ENCODE measurements at places on chromosomes 1 and 21. TPM values are rescaled to one million over a fixed set of nuclear protein-coding genes. Genes with fewer than 3 reads are reported as not detected.

GRCh38 chr1:228016653-228017355 lies 10.0 kb downstream of the WNT3A start:
- H3K4me1 ChIP-seq: 0 out of 2 replicates have a peak, but pooled peaks cover 4% of the 10 kb centered on the region
- H3K27me3 ChIP-seq: peaks cover 3% of the 10 kb centered on the region
- DNase-seq: no peak
- no peaks in the 10 kb centered on the region for H3K36me3 ChIP-seq

Gene SYTL1
- total RNA-seq: not detected

Gene OR2AK2
- total RNA-seq: not detected

DNA sequence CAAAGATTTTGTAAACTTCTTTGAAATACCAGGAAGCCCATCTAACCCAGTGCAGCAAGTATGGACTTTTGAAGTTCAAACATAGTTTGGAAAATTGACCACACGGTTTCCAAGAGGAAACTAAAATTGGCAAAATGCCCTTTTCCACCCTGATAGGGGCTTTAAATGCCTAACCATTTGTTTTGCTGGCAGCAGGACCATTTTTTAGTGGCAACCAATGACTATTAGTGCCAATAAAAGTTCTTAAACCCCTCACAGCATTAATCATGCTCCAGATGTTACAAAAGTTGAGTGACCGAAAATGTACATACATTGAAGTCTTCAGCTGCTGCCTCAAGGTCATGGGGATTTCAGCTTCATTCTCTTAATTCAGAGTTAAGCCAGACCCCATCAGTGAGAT lies 46.4 kb upstream of the ENAH start:
- H3K4me1 ChIP-seq: peaks cover 24% of the 10 kb centered on the region
- H3K27me3 ChIP-seq: no peaks in the 10 kb centered on the region
- peak overlapping the region; percentile 97 for H3K27ac ChIP-seq
- no peaks in the 10 kb centered on the region for H3K36me3 ChIP-seq
- peak; percentile 23 for DNase-seq

DNA sequence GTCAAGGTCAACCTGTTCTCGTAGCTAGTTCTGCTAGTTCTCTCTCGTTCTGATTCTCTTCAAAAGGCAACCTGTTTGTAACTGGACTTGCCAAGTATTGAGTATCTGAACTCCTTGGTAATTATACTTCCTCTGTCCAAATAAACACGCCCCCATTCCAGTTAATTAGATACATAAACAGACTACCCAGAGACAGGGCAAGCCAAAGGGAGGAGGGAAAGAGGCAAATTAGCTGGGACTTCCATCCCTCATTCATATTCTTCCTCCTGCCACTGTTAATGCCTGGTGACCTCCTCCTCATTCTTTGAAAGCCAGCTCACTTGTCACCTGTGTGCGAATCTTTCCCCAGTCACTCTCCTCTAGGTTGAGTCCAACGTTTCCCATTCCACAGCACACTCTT lies 62.9 kb downstream of the LPAR3 start:
- H3K36me3 ChIP-seq: no peaks in the 10 kb centered on the region
- H3K4me3 ChIP-seq: no peak overlapping the region
- H3K4me1 ChIP-seq: peaks cover 4% of the 10 kb centered on the region
- H3K27ac ChIP-seq: no peak overlapping the region
- no peak for DNase-seq
- H3K27me3 ChIP-seq: no peaks in the 10 kb centered on the region

- H3K36me3 ChIP-seq: no peaks in the 10 kb centered on the region
- no peak overlapping the region for H3K27ac ChIP-seq
- no peak for DNase-seq
- H3K4me1 ChIP-seq: no peaks in the 10 kb centered on the region
- peaks cover 29% of the 10 kb centered on the region for H3K27me3 ChIP-seq
- H3K4me3 ChIP-seq: no peak overlapping the region
Measured at GRCh38 chr1:10735563-10736305, 60.7 kb downstream of the CASZ1 start.

DNA sequence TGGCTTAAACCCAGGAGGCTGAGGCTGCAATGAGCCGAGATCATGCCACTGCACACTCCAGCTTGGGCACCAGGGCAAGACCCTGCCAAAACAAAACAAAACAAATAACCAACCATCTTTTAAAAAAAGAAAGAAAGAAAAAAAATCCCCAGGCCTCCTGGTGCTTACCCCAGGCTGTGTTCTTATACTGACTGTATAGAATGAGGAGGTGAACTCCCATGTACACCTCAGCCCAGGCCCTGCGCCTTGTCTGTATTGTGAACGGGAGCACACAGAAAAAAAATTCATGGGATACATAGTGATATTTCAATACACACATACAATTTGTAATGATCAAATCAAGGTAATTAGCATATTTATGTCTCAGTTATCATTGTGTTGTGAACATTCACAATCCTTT lies 14.1 kb downstream of the RPL5 start:
- no peak for DNase-seq
- peaks cover 34% of the 10 kb centered on the region for H3K36me3 ChIP-seq
- no peaks in the 10 kb centered on the region for H3K4me1 ChIP-seq
- H3K4me3 ChIP-seq: no peak overlapping the region

DNA sequence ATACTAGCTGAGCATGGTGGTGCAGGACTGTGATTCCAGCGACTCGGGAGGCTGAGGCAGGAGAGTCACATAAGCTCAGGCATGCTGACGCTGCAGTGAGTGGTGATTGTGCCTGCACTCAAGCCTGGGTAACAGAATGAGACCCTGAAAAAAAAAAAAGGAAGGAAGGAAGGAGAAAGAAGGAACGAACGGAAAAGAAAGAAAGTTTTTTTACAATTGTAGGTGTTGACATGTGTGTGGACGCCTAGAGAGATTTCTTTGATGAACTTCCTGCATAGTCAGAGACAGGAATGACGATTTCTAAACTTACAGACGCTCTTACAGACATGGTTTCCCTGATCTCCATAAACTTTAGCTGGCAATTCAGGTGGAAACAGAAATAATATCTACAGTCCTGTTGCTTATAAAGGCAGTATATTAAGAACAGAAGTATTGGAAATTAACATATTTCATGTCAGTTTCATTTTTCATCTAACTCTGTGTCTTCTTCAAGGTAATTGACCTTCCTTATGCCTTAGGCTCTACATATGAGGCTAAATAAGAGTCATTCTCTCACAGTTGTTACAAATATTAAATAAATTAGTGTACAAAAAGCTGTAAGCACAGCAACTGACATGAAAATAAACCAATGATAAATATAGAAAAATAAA lies 4.1 kb downstream of the SAMSN1 start:
- no peak overlapping the region for H3K4me3 ChIP-seq
- H3K4me1 ChIP-seq: no peaks in the 10 kb centered on the region
- no peak for DNase-seq
- H3K27ac ChIP-seq: no peak overlapping the region

- peaks cover 64% of the 10 kb centered on the region for H3K4me1 ChIP-seq
- H3K27me3 ChIP-seq: no peaks in the 10 kb centered on the region
- peak; percentile 84 for DNase-seq
- peaks cover 25% of the 10 kb centered on the region for H3K36me3 ChIP-seq
Measured at GRCh38 chr1:85398391-85399064, 66.4 kb downstream of the DDAH1 start.

DNA sequence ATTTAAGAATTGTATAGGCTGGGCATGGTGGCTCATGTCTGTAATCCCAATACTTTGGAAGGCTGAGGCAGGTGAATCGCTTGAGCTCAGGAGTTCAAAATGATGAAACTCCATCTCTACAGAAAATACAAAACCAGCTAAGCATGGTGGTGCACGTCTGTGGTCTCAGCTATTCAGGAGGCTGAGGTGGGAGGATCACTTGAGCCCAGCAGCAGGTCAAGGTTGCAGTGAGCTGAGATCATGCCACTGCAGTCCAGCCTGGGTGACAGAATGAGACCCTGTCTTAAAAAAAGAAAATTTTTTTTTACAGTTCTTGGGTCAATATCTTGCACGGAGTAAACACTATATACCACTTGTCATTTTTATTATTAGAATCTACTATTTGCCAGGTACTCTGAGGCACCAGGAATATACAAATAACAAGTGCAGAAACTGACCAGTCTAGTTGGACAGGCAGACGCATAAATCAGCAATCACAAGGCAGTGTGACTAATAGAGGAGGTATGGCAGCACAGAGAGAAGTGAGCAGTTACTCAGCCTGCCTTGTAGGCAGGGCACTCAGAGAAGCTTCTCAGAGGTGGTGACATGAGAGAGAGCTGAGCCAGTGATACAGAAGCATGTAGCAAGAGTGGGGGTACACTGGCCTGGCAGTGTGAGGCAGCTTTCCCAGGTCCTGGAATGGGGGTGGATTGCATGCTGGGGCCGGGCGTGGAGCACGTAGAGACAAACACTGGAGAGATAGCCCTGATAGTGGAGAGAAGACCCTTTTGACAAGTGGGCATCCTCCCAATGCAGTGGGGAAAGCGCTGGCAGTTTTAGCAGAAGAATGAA lies 8.0 kb downstream of the PHLDA3 start:
- peaks cover 52% of the 10 kb centered on the region for H3K4me1 ChIP-seq
- DNase-seq: peak; percentile 98
- H3K27me3 ChIP-seq: no peaks in the 10 kb centered on the region
- peak overlapping the region; percentile 27 for H3K4me3 ChIP-seq
- H3K36me3 ChIP-seq: peaks cover 22% of the 10 kb centered on the region
- peak overlapping the region; percentile 98 for H3K27ac ChIP-seq

- no peak overlapping the region for H3K27ac ChIP-seq
- no peaks in the 10 kb centered on the region for H3K36me3 ChIP-seq
- H3K4me1 ChIP-seq: no peaks in the 10 kb centered on the region
- H3K4me3 ChIP-seq: no peak overlapping the region
Measured at GRCh38 chr1:200918006-200918405, 23.3 kb downstream of the INAVA start.

- H3K27ac ChIP-seq: no peak overlapping the region
- no peaks in the 10 kb centered on the region for H3K4me1 ChIP-seq
- H3K27me3 ChIP-seq: no peaks in the 10 kb centered on the region
- no peaks in the 10 kb centered on the region for H3K36me3 ChIP-seq
- DNase-seq: no peak
Measured at GRCh38 chr1:173314656-173315055, 107.5 kb upstream of the TNFSF4 start.

Gene TCEANC2
- 1.7 TPM for total RNA-seq

GRCh38 chr1:162857850-162858249 lies 3.1 kb downstream of the CCDC190 start:
- no peak overlapping the region for H3K4me3 ChIP-seq
- H3K36me3 ChIP-seq: no peaks in the 10 kb centered on the region
- peaks cover 47% of the 10 kb centered on the region for H3K4me1 ChIP-seq
- no peaks in the 10 kb centered on the region for H3K27me3 ChIP-seq

GRCh38 chr1:51242546-51242945 lies 6.5 kb downstream of the RNF11 start:
- peaks cover 12% of the 10 kb centered on the region for H3K4me1 ChIP-seq
- DNase-seq: peak; percentile 9
- no peak overlapping the region for H3K4me3 ChIP-seq
- no peaks in the 10 kb centered on the region for H3K36me3 ChIP-seq
- no peak overlapping the region for H3K27ac ChIP-seq
- H3K27me3 ChIP-seq: no peaks in the 10 kb centered on the region

- peaks cover 19% of the 10 kb centered on the region for H3K4me1 ChIP-seq
- peak overlapping the region; percentile 83 for H3K27ac ChIP-seq
- H3K36me3 ChIP-seq: peaks cover 10% of the 10 kb centered on the region
- no peak overlapping the region for H3K4me3 ChIP-seq
- no peak for DNase-seq
- H3K27me3 ChIP-seq: no peaks in the 10 kb centered on the region
Measured at GRCh38 chr1:54219688-54220003, 19.7 kb downstream of the MRPL37 start.

Gene NUF2
- total RNA-seq: 11.8 TPM

Gene TRIM58
- not detected for total RNA-seq

DNA sequence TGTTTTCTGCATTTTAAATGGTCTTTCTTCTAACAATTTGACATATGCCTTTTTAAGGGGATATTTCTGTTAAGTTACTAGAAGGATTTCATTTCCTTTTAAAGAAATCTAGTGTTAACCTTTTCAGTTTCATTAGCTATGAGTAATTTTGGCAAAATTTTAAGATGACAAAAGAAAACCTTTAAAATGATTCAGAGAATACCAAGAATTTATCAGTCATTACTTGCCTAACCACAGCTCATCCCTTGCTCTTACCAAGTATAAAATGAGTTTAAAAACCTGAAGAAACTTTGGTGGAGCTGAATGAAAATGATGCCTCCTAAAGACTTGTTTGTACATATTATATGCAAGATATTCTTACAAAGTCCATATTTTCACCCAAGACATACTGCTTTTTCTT lies 101.7 kb downstream of the NEK7 start:
- no peaks in the 10 kb centered on the region for H3K27me3 ChIP-seq
- DNase-seq: peak; percentile 91
- H3K4me3 ChIP-seq: peak overlapping the region; percentile 60
- peak overlapping the region; percentile 85 for H3K27ac ChIP-seq

Gene SPRR1B
- not detected for total RNA-seq

GRCh38 chr1:13838236-13838635 lies 138.2 kb downstream of the PRDM2 start:
- no peak overlapping the region for H3K27ac ChIP-seq
- no peaks in the 10 kb centered on the region for H3K27me3 ChIP-seq
- DNase-seq: no peak
- H3K4me1 ChIP-seq: no peaks in the 10 kb centered on the region
- H3K4me3 ChIP-seq: no peak overlapping the region

- no peaks in the 10 kb centered on the region for H3K36me3 ChIP-seq
- H3K27me3 ChIP-seq: no peaks in the 10 kb centered on the region
- H3K27ac ChIP-seq: no peak overlapping the region
- H3K4me3 ChIP-seq: no peak overlapping the region
- DNase-seq: no peak
Measured at GRCh38 chr1:206672844-206673758, 11.6 kb upstream of the MAPKAPK2 start.

- H3K27me3 ChIP-seq: peaks cover 15% of the 10 kb centered on the region
- H3K27ac ChIP-seq: no peak within 1 kb of the TSS
- DNase-seq: peak; percentile 69
- H3K4me1 ChIP-seq: no peaks in the 10 kb centered on the region
Measured at GRCh38 chr1:212699625-212700222, at the start of gene BATF3. Gene BATF3 (minus strand): TSS chr1:212699840. CDS start chr1:212699762, 78 bp downstream.

DNA sequence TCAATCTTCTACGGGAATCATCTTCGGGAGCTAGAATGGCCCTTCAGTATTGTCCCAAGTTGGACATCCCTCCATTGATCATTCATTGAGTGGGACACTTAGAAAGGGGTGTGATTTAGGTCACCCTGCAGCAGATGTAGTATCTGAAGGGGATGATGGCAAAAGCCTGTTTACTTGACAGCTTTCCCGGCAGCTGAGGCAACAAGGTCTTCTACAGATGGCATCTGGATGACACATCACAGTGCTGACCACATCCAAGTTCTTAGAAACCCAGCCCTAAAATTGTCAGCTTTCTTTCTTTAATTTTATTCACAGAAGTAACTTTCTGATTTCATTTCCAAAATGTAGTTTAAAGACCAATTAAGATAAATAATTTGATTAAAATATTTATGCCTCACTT lies 150.3 kb downstream of the AMY1C start:
- no peaks in the 10 kb centered on the region for H3K4me1 ChIP-seq
- no peak overlapping the region for H3K4me3 ChIP-seq
- H3K36me3 ChIP-seq: no peaks in the 10 kb centered on the region
- DNase-seq: no peak
- H3K27me3 ChIP-seq: no peaks in the 10 kb centered on the region

Gene FGR
- total RNA-seq: not detected

Gene SLC26A9
- total RNA-seq: not detected

Gene TCP10L
- 0.97 TPM for total RNA-seq

Gene ACTA1
- total RNA-seq: not detected

Gene LAMTOR2
- 41.3 TPM for total RNA-seq

- no peaks in the 10 kb centered on the region for H3K27me3 ChIP-seq
- no peak for DNase-seq
- H3K36me3 ChIP-seq: no peaks in the 10 kb centered on the region
- no peaks in the 10 kb centered on the region for H3K4me1 ChIP-seq
Measured at GRCh38 chr1:86296305-86297205, 99.6 kb downstream of the ODF2L start.

Gene AK4
- 49.1 TPM for total RNA-seq

Gene VSIG8
- not detected for total RNA-seq

All from GM23248 (cell line).